ENCODE measurements at places on chromosomes 3 and 15.

- no peak for DNase-seq
These were observed 124.8 kb upstream of the LRIG1 start for GRCh38 chr3:66625505-66626216.

DNA sequence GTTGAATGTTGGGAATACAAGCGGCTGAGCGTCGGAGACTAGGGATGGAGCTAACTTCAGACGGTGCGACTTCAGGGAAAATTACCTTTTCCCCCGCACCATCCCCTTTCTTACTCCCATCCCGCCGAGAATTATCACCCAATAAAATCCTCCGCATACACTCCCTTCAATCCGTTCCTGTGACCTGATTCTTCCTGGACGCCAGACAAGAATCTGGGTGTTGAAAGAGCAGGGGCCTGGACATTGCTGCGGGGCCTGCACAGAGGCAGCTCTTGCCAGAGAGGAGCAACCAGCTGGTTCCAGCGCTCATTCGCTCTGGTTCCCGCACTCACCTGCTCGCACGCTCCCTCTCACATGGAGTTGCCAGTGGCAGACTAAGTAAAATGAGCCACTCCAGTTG is 241.9 kb downstream of the ALCAM start:
- no peak for DNase-seq

DNA sequence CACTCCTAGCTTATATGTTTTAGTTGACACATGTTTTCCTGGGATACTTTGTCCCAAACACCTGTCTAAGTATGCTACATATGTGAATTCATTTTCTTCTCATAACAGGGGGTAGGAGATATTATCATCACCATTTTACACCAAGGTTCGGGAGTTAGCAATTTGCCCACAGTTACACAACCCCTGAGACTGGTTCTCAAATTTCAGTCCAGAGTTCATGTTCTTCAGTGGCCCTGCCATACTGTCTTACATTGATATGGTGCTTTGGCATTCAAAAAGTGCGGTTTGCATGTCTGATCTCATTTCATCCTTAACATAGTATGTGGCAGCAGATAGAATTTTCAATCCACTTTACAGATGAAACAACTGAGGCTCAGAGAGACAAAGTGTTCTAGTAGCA is 38.4 kb downstream of the ROBO2 start:
- DNase-seq: no peak

GRCh38 chr15:33204926-33205325 is 10.4 kb upstream of the FMN1 start:
- no peak for DNase-seq

DNA sequence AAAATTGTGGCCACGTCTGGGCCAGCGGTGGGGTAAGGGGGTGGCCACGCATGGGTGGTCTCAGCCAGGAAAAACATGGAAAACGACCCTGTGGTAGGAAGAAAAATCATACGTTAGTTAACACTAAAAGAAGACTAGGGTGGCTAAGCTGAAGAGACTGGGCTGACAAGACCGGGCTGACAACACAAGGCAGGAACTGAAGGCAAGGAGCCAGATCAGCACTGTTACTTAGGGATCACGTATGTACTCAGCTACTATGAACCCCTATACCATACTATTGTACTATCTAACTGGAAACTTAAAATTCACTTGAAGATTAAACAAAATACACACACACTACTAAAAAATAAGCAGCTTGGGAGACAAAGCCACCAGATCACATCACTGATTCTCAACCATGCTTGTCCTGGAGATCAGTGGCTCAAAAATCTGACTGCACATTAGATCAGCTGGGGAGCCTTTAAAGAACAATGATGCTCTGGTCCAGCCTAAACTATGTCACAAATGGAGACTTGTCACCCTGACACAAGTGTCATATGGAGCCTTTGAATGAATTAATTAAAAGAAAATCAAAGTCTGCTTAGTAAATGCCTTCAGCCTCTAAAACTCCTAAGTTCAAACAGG is 442.2 kb downstream of the SHQ1 start:
- no peak for DNase-seq

- no peak for DNase-seq
These were observed 38.1 kb downstream of the MFSD1 start for GRCh38 chr3:158839966-158840365.

DNA sequence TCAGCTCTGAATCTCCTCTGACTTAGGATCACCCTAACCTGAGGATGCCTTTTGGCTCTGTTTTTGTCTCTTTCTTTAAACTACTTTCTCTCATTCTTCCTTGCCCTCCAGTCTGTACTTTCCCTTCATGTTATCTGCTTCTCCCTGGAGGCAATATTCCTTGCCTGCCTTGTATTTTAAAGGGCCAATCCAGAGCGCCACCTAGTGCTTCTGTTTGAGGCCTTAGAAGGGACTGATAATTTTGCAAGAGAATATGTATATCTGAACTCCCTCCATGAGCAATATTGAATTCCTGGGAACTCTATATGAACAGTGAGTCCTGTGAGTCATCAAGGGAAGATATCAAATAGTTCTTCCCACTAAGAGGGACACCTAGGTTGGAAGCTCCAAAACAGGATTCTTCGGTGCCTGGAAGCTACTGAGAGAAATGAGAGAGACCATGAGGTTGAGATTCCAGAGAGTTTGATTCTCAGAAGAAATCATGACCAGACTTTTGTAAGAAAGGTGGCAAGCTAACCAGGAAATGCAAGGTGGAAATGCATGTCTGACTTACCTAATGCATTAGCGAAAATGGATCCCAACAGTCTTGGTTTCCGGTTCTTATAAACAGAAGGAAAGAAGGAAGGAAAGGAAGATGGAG is 203.8 kb upstream of the CD96 start:
- DNase-seq: peak; percentile 19

DNA sequence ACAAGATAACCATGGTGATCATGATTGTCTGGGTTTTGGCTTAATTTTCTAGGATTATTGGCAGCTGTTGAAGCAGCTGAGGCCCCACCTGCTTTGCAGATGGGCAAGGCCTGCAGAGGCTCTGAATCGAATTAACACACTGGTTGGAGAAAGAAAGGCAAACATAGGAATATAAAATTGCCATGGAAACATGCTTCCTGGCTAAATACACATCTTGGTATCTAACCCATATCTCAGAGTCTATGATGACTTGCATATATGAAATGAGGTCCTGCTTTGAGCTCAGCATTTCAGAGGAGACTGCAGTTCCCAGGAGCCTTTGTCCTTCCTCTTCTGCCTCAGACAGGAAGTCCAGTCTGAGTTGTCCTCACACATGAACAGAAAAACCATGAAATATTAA is 24.3 kb upstream of the SV2B start:
- no peak for DNase-seq

DNA sequence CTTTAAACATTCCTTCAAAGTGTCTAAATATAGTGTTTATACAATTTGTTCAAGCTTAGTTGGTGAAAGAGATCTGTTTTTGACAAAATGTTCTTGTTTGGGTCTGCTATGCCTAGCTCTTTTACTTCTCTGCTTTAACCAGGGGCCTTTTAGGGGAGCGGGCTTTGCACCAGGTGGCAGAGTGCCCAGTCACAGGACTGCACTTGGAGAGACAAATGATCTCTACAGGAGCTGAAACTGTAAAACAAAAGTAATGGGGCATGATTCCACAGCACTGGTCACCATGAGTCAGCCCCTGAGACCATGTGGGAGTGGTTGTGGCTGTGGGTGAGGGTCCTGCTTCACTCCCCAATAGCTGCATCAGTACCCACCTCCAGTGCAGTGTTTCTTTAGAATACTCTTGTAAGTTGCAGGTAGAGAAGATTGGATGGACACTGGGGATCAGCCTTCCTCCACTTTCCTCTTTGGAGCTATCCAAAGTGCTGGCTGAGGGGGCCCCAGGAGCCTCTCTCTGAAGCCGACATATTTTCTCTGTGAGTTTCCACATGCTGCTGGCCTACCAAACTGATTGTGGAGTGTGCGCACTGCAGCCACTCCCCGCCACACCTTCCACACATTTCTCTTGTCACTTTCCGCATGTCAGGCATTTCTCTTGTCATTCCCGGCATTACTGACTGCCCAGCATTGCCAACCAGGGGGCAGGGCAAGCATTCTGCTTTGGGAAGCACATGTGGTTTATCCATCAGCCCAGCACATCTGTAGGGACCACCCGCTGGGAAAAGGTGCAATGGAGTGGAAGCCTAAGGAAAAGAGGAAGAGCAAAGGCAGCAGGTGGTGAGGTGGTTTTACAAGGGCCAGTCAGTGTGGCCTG is 110.0 kb downstream of the EPHB1 start:
- no peak for DNase-seq

GRCh38 chr15:37019479-37020433 is 80.6 kb downstream of the MEIS2 start:
- peak; percentile 87 for DNase-seq

- no peak for DNase-seq
These were observed 982 bp upstream of the ZDHHC23 start for GRCh38 chr3:113946831-113947230.

DNA sequence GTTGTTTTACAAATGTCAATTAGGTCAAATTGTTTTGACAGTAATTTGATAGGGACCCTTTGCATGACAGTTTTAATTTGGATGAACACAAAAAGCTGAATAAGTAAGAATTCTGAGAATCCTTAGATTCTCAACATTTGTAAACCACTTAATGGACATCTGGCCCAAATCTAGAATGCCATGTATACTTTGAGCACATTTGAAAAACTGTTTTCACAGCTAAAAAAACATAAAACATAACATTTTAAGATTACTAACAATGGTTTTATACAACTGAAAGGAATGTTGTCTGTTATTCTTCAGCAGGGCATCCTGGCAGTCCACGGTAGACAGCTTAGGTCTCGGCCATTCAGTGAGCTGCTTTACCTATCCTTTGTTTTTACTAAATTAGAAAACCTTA is 34.5 kb upstream of the TM2D3 start:
- DNase-seq: no peak

DNA sequence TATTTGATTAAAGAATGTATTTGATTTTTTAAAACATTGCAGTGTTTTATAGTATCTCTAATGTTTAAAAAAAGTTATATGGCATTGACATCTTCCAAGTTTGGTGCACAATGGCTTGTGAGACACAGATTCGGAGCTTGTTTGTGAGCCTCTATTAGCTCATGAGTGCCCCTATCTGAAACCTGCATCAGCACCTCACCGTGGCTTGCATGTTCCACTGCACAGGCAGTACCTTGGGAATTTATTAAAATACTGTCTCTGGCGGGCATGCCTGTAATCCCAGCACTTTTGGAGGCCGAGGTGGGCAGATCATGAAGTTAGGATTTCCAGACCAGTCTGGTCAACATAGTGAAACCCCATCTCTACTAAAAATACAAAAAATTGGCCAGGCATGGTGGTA is 6.8 kb upstream of the RTP2 start:
- no peak for DNase-seq

Data from NCI-H2081 treated with DMSO at 0.1 percent for 48 hours (cell line).